Tibial nerve (tissue), 4 donors: ENCODE measurements at places on chromosomes 4 and X. TPM values are rescaled to one million over a fixed set of nuclear protein-coding genes. Genes with fewer than 3 reads are reported as not detected.

- no peak for DNase-seq
Observed at GRCh38 chrX:50913520-50913919, 3.0 kb downstream of the BMP15 start.

DNA sequence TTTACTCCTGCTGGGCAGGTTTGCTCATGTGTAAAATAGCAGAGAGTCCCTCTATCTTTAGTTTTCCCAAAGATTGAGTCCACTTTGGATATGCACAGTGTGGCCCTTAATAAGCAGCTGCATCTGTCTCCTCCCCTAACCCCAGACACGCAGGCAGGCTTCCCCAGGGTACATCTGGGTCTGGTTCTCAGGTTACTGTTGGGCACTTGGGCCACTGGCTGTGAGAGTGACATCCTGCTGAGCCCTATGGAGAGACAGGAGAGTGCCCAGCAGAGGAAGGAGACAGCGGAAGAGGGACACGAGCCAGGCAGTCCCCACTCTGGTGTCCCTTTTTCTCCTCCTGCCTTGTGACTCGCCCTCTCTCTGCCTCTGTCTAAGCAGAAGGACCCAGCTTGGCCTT, 16.0 kb downstream of the XK start:
- DNase-seq: no peak

GRCh38 chr4:169849456-169849855, 91.7 kb upstream of the HPF1 start:
- DNase-seq: no peak

GRCh38 chrX:141619336-141619735, 29.8 kb downstream of the SPANXA2 start:
- no peak for DNase-seq

The RAP2C gene
- total RNA-seq: 16.8 TPM

The PNMA5 gene
- not detected for total RNA-seq

The HTR2C gene
- total RNA-seq: not detected
